Stimulated activated CD4-positive, alpha-beta T cell treated with anti-CD3 and anti-CD28 coated beads, Interleukin-1b, Interleukin-23, amount 100 ng/mL, for 1 hour (primary cell): ENCODE measurements at places on chromosomes 4 and X.

DNA sequence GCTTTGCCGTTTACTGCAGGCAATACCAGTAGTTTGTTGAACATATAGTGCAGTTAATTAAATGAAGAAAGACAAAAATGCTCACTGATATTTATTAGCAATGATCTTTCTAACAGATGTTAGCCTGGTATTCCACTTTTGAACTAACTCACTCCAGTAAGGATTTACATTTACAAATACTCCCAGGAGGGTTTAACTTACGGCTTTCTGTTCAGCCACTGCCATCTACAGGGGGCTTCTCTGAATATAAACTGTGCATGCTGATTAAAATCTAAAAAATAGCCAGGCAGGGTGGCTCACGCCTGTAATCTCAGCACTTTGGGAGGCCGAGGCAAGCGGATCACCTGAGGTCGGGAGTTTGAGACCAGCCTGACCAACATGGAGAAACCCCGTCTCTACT lies 2.2 kb upstream of the SRD5A3 start:
- no peak for DNase-seq

DNA sequence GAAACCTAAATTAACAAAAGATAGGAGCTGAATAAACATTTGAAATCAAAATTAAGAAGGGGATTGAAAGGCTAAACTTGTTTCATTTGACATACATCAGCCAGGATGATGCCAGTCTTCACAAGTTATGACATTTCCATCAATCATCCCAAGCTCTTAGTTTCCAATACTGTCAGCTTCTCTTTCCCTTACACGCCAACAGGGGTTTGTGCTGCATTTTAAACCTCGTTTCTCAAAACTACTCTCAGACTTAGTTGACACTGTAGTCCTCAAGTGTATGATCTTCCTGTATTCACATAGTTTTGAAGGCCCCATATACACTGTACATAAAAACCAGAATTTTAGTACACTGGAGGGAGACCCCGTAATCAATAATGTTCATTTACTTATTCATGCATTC lies 840 bp upstream of the P2RY10 start:
- DNase-seq, result no peak

DNA sequence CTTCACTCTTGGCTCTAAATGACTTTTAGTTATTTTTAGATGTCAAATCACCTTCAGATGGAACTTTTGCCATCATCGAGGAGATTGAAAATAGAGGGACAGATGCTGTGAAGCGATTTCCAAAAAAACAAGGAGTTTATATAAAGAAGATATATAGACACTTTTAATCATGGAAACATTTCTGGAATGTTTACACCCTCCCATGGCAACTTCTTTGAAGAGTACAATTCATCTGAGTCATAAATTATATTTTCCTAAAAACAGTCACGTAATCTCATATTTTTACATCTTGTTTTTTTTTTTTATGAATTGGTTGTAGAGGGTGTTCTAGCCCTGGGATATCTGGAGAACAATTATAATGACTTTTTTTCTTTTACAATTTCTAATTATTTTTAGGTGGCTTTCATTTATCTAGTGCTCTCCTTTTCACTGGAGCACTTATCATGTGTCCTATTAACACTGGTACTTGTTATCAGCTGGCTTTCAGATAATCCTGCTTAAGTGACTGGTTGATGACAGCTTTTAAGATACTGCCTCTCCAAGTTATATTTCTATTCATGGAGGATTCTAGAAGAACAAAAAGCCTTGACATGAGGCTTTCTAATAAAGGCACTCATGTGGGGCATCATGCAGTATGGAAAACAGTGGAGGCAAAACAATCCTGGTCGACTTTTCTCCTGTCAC lies 24.9 kb downstream of the PCDH7 start:
- DNase-seq, result no peak

- DNase-seq, result no peak
Observed at GRCh38 chrX:57906790-57907189, 3.5 kb downstream of the ZXDA start.

DNA sequence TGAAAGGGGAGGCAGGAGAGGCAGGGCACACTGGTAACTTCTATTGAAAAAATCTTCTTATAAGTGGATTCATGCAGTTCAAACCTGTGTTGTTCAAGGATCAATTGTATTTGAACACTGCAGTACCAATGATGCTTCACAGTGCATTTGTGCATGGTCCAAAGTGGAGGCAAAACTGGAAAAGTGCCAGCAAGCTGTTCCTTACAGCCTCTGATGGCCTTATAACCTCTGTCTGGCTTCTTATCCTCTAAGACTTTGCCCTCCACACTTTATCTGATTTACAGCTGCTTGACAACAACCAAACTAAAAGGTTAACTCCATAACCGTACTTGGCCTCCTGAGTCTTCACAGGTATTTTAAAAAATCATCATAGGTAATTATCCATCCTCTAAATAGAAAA lies 40.4 kb downstream of the MAGEB17 start:
- no peak for DNase-seq
